ENCODE measurements at places on chromosomes 6 and 20.

DNA sequence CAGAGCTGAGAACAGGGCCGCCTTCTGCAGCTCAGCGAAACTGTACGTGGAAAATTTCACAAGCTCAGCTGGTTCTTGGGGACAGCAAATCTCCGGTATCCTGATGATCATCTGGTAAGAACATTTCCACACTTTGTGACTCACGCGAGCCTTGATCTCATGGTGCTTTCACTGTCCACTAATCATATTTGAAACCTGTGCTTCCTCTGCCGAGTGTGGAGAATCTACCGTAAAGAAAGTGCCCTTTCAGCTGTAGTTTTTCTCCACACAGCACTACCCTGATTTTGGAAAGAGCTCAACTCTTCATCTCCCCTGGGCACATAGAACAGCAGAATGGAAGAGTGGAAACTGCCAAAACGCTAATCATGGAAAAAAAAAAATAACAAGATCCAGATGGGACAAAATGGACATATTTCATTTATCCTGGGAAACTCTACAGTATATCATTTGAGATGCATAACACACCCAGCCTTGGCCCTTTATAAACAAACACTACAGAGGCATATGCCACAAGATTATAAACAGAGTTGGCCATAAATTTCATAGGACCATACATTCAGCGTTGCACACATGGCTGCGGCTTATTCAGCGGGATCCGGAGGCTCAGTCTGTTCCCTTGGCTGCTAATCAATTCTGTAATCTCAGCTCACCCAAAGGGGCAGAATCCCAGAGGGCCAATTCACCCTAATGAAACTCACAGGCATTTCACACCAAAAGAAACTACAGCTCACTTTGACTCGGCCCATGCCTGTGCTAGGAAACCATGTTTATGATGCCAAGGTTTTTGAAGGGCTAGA is 434.5 kb downstream of the HDGFL1 start:
- no peak for DNase-seq

GRCh38 chr20:47487175-47487917 is 14.3 kb upstream of the NCOA3 start:
- peak; percentile 79 for DNase-seq

DNA sequence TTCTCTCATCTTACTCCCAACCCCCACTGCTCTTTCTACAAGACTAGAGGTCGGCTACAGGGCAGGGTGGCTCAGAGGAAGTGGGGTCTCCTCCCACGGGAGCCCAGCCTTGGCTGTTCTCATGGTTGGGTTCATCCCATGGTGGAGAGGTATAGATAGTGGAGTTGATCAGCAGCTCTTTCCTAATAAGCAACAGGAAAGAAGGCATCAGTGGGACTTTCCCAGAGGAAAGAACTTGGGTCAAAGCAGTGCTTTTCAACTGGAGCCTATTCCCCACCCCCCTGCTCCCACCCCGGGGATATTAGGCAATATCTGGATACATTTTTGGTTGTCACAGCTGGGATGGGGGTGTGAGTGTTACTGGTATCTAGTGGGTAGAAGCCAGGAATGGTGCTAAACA is 200.9 kb downstream of the NFATC2 start:
- no peak for DNase-seq

- peak; percentile 11 for DNase-seq
Measured at GRCh38 chr6:11538052-11538818, 686 bp downstream of the TMEM170B start.

GRCh38 chr20:4154958-4155411 is 139.6 kb upstream of the RNF24 start:
- no peak for DNase-seq

GRCh38 chr6:130708338-130708737 is 118.9 kb upstream of the SMLR1 start:
- DNase-seq: no peak

DNA sequence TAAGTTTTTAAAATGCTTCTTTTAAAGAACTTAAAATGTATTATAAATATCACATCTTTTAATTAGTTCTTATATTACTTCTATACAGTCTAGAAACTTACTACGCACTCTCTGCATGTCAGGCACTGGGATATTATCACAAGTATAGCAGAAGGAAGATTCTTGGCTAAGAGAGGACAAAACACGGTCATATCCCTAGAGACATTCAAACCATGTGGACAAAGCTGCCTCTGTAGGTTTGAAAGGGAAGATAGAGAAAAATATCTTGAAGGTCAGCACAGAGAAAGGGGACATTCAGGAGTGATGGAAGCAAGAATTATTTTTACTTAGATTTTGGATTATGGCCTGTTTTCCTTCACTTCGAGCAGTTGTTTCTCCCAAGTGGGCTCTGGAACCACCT is 64.1 kb downstream of the LRRC1 start:
- no peak for DNase-seq

DNA sequence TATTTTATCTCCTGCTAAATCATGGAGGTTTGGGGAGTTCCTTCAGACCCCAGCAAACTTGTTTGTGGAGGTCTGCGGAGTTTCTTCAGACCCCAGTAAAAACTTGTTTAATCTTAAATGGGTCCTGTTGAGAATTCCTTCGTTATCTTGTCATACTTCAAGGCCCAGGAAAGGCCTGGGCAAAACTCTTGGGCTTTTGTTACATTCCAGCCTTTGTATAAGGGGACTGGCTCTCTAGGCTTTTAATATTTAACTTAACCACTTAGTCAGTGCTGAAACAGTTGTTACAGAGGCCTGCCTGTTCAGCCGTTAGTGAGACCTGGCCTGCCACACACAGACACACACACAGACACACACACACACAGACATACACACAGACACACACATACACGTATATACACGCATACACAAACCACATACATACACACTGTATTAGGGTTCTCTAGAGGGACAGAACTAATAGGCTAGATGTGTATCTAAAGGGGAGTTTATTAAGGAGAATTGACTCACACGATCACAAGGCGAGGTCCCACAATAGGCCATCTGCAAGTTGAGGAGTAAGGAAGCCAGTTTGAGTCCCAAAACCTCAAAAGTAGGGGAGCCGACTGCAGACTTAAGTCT is 21.3 kb upstream of the CST3 start:
- no peak for DNase-seq

DNA sequence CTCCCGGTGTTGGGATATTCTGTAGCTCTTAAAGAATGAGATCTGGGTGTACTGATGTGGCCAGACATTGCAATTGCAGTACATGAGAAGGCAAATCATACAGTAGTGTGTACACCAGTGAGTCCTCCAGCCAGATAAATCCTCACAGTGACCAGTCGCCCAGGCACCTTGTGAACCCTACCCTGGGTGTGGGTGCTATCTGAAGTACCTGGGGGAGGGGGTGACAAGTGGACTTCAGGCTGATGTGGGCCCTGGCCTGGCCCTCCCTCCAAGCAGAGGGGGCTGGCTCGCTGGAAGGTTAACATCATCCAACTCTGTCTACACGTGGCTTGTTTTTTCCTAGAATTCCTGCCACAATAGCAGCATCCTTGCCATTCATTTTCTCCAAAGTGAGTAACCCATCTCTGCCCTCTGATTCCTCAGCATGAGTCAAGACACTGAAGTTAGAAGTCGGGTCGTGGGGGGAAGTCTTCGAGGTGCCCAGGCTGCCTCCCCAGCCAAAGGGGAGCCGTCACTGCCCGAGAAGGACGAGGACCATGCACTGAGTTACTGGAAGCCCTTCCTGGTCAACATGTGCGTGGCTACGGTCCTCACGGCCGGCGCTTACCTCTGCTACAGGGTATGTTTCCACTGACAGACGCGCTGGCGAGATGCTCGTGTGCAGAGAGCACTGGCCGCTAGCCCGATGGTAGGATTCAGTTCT is 70.8 kb downstream of the PTPN1 start:
- DNase-seq: no peak

GRCh38 chr6:76072562-76072961 is at the start of gene IMPG1:
IMPG1 (minus strand) TSS chr6:76072662; CDS start chr6:76072488, 174 bp downstream.
- DNase-seq: no peak

- no peak for DNase-seq
Measured at GRCh38 chr6:48068278-48069251, 42.4 kb downstream of the PTCHD4 start.

DNA sequence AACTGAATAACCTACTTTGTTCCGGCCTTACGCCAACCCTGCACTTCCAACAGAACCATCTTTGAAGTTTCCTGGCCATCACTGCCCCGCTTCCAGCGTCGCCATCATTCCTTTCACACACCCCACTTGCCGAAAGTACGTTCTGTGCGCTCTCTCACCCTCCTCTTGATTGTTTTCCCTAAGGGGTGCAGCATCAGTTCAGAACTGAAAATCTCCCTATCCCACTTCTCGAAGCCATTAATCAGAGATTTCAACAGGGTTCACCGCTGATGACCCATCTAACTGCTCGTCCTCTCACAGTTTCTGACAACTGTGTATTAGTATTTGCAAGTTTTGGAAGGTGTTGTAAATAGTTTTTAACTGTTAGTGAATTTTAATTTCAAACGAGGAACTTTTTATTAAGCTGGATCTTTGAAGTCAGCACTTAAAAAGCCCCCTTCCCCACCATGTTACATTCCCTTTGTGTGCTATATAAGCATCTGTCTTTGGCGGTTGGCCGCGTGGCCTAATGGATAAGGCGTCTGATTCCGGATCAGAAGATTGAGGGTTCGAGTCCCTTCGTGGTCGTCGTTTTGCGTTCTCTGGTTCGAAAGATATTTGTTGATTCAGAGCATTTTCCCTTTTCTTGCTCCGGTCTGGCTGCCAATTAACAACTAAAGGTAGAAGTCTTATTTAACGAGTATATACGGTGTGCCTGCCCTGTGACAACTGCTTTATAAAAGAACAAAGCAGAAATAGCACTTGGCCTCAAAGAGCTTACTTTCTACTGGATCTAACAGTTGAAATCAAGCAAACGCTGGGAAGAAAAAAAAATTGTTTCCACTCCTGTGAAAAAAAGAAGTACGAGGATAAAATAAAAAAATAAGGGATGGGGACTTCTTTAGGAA is 42.6 kb downstream of the TRIM27 start:
- DNase-seq: peak; percentile 20

GRCh38 chr6:111200350-111201243 is 113.3 kb downstream of the SLC16A10 start:
- no peak for DNase-seq

DNA sequence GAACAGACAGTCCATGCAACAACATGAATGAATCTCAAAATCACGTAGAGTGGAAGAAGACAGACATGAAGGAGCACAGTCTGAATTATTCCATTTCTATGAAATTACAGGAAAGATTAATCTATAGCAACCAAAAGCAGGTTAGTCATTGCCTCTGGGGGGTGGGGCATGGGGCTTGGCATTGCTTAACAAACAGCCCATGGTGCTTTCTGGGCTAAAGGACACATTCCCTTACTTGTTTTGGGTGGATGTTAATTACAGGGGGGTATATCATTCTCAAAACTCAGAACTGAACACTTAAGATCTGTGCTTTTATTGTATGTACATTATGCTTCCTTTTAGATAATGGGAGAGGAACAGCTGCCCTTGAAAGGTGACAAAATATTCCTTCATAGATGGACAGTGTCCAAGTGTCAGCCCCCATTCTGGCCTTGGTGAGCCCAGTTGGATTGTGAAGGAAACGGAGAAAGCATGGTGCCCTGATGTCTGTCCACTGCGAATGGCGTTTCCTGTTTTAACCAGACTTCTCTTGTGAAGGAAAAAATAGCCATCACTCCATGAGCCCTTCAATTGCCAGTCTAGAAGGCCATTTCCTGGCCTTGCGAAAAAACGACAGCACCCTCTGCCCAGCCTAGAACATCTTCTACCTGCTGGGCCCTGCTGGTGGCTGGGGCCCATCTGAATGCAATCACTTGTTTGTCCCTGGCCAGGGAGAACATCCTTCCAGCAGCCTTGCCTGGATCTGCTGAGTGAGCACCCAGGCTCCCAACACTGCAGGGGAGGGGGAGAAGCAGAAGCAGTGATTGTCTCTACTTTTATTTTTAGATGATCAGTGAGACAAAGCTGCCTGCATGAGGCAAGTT is 179.7 kb downstream of the BCAS1 start:
- no peak for DNase-seq

GRCh38 chr6:89348372-89348771 is 4.2 kb downstream of the UBE2J1 start:
- DNase-seq: no peak

DNA sequence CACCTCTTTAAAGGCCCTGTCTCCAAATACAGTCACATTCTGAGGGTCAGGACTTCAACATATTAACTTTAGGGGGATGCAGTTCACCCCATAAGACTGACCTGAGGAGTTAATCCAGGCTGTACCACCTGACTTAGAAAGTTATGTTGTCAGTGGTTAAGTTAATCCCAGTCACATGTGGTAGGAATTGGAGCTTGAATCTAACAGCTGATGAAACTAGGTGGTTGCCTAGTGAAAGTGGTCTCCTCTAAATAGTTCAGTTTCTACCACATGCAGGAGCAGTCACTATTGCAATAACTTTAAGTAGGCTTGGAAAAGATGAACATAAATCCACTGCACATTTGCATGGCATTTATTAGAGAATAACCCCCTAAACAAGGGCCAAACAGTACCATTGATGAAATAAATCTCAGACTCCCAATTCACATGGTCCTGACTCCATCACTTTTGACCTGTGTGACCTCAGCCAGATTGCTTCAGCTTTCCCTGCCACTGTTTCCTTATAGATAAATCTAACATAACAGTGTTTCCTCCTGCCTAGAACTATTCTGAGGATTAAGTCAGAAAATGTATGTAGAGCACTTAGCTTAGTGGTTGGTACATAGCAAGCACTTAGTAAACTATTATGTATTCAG is 20.1 kb downstream of the SAMD5 start:
- DNase-seq: no peak

Data from memory B cell (primary cell).